ENCODE measurements at places on chromosomes 4 and X.

- no peak for DNase-seq
Measured at GRCh38 chr4:147944249-147944648, 212.4 kb downstream of the ARHGAP10 start.

DNA sequence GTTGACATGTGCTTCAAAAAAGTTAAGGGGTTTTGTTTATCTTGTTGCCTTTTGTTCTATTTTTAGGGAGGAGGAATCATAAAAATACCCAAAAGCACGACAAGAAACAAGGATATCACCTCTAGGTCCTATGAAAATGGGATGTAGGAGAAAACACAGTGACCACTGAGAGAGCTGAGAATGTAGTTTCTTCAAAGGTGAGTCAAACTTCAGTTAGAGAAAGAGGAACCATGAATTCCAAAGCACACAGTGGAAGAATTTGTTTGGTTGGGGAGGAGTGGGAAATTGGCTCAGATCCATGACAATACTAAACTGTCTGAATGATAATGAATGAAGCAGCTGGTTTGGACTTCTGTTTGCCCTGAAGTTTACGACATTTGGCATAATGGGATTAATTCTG, 19.1 kb upstream of the FRYL start:
- no peak for DNase-seq

- no peak for DNase-seq
Measured at GRCh38 chr4:61740886-61741285, 540.8 kb downstream of the ADGRL3 start.

DNA sequence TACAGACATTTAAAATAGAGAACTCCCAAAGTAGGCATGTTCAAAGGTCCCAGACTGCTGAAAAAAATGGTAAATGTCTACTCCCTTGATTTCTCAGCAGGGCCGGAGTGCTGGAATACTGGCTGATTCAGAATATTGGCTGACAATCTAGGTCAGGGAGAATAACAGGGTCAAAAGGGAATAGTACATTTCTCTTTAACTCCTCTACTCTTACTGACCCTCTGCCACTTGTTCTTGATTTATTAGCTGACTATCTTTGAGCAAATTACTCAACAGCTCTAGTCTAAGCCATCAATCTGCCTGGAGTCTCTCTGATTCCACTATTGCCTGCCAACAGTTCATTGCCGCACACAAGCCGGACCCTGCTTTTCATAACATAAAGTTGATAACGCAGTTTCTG, 19.7 kb upstream of the NWD2 start:
- DNase-seq: no peak

- no peak for DNase-seq
Measured at GRCh38 chr4:11338956-11339782, 89.5 kb downstream of the HS3ST1 start.

DNA sequence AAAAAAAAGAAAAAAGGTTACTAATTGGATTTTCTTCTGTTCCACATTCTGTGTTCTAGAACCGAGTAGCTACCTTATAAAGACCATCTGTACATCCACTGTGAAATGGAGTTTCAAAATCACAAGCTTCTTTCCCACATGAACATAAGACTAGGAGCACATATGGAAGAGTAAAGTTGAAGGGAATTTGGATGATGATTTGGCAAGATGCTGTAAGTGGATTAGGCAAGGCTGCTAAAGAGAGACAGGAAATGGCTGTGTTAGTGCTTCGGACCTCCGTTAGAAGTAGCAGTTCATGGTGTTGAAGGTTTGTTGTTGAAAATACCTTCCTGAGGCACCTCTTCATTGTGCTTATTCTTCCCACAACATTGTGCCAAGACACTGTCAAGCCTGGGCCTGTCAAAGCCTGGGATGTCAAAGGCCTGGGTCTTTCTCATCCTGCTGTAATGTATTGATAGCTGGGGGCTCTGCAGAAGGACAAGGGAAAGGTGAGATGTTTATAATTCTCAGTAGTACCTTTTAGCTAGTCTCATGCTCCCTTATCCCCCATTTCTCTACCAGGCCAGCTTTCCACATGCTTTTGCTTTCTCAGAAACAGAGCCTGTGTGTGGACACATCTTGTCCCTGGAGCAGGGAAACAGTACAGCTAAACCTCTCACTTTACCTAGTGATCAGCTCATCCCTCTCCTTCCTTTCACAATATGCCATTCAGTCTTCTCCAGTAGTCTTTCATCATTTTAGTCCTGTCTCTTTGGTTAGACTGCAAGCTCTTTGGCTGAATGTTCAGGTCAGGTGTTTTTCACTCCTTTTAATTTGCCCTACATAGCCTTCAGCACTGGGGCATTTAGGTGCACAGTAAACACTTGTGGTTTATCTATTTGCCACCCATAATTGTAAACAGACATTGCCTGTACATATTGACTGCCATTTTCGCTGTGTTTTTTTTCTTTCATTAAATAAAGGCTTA, 37.9 kb upstream of the CYP2U1 start:
- no peak for DNase-seq

- DNase-seq: no peak
Measured at GRCh38 chr4:15976456-15977447, 13.8 kb upstream of the FGFBP2 start.

DNA sequence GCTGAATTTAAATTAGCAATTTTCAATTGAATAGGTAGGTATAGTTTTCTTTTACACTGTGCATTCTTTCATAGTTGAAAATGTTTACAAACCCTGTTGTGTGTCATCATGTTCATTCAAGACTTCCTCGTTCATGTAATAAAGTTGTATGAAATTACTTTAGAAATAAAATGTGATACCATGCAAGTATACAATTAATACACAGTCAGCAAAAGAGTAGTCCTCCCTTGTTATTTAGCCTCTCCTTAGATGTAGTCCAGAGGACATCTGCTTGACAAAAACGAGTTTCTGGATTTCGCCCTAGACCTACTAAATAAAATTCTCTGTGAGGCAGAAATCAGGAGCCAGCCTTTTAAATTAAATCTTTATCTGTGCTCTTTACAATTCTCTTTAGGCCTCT, 231.6 kb downstream of the CXXC4 start:
- DNase-seq: no peak

GRCh38 chrX:107542500-107542899, 85.8 kb upstream of the PRPS1 start:
- no peak for DNase-seq

GRCh38 chrX:112851806-112852205, 11.2 kb upstream of the AMOT start:
- DNase-seq: no peak

DNA sequence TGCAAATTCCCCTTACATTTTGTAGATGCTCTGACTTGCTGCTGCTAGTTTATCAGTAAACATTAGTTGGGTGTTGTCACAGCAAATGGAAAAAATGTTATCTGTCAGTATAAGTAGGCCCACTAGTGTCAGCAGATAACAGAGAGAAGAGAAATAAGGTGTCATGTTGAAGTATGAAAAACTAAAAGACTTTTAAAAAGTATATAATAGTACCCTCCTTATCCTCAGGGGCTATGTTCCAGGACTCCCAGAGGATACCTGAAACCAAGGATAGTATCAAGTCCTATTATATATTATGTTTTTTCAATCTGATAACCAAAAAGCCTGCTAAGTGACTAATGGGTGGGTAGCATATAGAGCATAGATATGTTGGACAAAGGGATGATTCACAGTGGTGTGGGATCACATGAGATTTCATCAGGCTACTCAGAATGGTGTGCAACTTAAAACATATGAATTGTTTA, 11.6 kb upstream of the BMP2K start:
- no peak for DNase-seq

GRCh38 chrX:39519566-39520301, 578.0 kb downstream of the BCOR start:
- no peak for DNase-seq

- no peak for DNase-seq
Measured at GRCh38 chrX:15714529-15714928, 23.5 kb upstream of the CA5B start.

GRCh38 chr4:52548818-52549570, 110.1 kb downstream of the USP46 start:
- no peak for DNase-seq

DNA sequence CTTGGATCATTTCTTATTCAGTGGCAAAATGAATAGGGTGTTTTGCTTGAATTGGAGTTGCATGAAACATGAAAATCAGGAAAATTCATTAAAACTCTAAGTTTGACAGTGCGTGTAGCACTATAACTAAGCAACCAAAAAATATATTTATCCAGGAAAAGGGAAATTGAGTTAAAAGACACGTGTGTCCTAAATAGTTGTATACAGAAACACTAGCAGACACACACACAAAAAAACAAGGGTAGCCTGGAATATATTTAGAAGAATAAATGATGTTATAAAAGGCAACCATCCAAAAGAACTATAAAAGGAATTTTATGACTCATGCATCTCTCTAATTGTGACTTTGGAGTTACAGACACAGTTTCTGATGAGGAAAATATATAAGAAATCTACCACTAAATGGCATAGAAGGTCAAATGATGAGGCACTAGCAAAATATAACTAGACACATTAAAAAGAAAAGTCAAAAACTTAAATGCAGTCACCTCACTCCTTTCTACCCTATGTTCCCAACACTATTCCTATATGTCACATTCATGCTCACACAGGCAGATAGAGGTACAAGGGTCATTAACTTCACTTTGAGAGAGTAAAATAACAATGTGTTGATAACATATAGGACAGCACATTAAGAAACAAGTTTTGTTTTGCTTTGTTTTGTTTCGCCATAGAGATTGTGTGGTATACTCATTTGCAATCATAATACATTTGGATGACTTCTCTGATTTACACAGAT, 793.6 kb upstream of the INTU start:
- DNase-seq: no peak

DNA sequence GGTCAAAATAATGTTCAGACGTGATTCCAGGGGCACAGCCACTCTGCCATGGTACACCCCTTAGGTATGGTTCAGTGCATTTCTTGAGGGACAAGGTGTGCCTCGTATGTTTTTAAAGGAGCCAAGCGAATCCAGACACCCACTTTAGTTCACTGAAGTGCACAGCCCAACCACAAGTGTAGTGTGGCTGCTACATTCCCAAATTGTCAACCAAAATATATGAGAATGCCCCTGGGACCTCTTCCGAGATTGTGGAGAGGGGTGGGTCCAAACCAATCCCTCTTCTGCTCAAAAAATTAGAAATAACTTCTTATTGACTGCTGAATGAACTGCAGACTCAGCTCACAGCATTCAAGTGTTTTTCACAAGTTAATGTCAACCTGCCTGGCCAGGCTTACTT, 7.4 kb upstream of the BRS3 start:
- no peak for DNase-seq

DNA sequence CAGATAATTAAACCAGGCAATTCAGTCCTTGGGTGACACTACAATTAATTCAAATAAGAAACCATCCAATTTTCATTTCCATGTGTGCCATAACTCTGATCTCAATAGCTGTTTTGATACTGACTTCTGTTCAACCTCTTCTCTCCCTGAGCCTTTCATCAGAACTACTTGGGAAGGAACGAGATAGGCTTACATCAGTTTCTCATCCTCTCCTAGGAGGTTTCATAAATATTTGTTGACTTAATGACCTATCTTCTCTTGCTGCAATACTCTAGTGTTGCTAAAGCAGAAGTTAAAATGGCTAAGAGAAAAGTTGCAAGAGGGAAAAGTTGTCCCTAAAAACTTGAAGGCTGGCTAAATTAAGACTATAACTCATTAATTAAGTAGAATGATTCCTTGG, 41.8 kb downstream of the PRKG2 start:
- DNase-seq: no peak

- DNase-seq: no peak
Measured at GRCh38 chr4:147076728-147077127, 131.1 kb upstream of the TTC29 start.

GRCh38 chrX:99603091-99603814, 806.8 kb downstream of the PCDH19 start:
- DNase-seq: no peak

GRCh38 chrX:63932006-63932405, 147.0 kb upstream of the ARHGEF9 start:
- DNase-seq: no peak

GRCh38 chrX:74540635-74541249, 73.7 kb downstream of the RLIM start:
- no peak for DNase-seq

GRCh38 chr4:8316911-8317351, 47.4 kb downstream of the HTRA3 start:
- DNase-seq: no peak

GRCh38 chr4:38983787-38984598, 48.2 kb downstream of the TMEM156 start:
- DNase-seq: no peak

- DNase-seq: no peak
Measured at GRCh38 chr4:147284256-147284835, 196.6 kb upstream of the EDNRA start.

Data from cortex of kidney (tissue), 1 donor.